ENCODE measurements at places on chromosomes 16 and 17. TPM values are rescaled to one million over a fixed set of nuclear protein-coding genes. Genes with fewer than 3 reads are reported as not detected.

GRCh38 chr17:75681289-75681688 lies 14.2 kb downstream of the SAP30BP start:
- no peak for DNase-seq

DNA sequence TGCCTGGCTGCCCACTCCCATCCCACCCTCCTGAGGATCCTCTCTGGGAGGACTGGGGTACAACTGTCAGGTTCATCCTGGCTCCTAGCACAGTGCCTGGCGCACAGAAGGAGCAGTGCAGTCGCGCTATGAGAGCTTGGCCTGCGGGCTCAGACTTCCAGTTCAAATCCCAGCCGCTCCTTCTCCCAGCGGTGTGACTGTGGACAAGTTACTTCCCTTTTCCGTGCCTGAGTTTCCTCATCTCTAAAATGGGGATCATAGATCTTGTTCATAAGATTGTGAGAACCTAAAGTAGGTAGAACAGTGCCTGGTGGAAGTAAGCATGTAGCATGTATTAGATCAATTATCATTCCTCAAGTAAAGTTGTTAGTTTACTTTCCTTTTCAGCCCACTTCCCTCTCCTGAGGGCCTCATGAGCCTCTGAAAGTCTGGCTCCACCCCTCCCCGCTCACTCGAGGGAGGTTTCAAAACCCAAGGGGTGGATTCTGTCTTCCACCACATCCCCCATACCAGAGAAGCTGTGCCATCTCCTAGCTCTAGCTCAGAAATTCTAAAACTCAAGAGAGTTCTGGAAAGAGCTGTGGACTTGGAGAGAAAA lies 19.9 kb upstream of the COL1A1 start:
- no peak for DNase-seq

DNA sequence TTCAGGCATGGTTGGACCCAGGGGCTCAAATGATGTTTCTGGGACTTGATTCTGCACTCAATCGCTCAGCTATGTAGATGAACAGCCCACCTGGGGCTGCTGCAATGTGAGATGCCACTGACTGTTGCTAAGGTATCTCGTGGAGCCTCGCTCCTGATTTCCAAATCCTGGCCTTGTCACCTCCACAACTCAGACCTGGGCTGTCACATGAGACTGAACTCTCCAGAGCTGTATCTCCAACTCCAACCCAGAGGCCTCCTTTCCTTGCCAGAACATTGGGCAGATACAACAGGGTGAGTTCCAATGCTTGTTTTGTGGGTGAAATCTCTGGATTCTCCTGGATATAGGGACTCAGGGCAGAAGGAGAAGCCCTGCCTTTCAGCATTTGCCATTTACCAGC lies 79.5 kb downstream of the GNAO1 start:
- DNase-seq, result no peak

- no peak for DNase-seq
Observed at GRCh38 chr16:9225527-9226316, 134.3 kb downstream of the HAPSTR1 start.

- no peak for DNase-seq
Observed at GRCh38 chr17:43442711-43443110, 41.1 kb upstream of the DHX8 start.

DNA sequence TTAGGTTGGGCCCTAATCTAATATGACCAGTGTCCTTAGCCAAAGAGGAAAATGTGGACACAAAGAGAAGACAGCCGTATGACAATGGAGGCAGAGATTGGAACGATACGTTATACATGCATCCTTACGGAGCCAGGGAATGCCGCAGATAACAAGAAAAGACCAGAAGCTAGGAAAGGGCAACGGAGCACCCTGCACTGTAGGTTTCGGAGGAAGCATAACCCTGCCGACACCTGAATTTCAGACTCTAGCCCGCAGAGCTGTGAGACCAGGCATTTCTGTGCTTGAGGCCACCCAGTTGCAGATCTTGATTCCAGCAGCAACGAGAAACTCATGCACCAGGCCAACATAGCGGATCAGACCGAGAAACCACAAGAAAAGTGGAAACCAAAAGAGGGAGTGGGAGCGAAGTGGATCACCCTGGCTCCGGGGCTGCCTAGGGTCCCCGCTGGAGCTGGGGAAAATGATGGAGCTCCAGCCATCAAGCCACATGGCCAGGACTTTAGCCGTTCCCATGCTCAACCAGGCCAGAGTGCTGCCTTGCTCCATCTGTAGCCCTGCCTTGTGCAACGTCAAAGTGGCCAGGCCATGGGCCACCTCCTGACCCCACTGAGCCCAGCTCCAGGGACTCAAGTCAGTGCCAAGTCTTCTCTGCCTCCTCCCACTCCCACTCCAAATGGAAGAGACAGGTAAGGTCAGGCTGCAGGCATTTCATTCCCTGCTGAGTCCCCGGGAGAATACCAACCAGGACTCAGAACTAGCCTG lies 51.7 kb upstream of the RPL38 start:
- DNase-seq, result no peak

The ASGR2 gene
- 0.22 TPM for total RNA-seq

Measured in left ventricle myocardium inferior (tissue), 1 donor.